ENCODE measurements at places on chromosomes 13 and 19.

GRCh38 chr13:113794086-113794485 lies 35.1 kb downstream of the TMEM255B start:
- no peak for DNase-seq

GRCh38 chr13:37163641-37164265 lies 58.3 kb upstream of the CSNK1A1L start:
- DNase-seq = no peak

- no peak for DNase-seq
These were observed 31.2 kb downstream of the RCBTB2 start for GRCh38 chr13:48501705-48502104.

DNA sequence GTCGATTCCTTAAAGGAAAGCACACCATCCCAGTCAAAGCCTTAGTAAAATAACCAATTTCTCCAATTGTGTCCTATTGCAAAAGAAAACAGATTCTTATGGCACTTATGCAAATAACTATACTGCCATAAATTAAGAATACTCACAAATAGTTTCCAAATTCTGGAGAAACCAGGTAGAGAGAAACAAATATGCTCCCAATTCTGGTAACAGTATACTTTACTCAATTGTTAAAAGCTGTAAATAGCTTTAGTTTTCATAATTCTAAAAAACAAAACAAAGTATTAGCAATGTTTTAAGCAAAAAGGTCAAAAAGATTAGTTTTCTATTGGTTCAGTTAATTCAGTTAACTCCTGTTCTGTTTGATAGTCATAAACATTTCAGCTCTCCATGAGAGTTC lies 18.2 kb upstream of the UBAC2 start:
- no peak for DNase-seq

DNA sequence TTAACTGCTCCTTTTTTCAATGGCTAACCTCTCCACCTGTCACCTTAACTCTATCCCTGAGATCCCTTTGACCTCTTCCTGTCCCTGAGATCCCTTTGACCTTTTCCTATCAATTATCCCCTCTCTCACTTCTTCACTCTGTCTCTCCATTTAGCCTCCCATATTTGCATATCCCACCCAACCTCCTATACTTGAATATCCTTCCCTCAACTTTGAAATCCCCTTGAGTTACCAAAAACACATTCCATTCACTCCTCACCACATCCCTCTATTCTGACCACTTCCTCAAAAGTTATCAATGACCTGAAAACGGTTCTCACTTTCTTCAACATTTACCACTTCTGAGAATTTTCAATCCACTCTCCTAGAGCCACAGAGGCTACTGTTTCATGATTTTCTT lies 3.0 kb downstream of the MYCBP2 start:
- DNase-seq = no peak

- DNase-seq = no peak
These were observed 106.8 kb downstream of the STOML3 start for GRCh38 chr13:38883783-38884182.

- no peak for DNase-seq
These were observed 62.8 kb upstream of the STARD13 start for GRCh38 chr13:33348366-33348765.

GRCh38 chr19:3363841-3364500 lies 2.4 kb upstream of the NFIC start:
- DNase-seq = no peak

DNA sequence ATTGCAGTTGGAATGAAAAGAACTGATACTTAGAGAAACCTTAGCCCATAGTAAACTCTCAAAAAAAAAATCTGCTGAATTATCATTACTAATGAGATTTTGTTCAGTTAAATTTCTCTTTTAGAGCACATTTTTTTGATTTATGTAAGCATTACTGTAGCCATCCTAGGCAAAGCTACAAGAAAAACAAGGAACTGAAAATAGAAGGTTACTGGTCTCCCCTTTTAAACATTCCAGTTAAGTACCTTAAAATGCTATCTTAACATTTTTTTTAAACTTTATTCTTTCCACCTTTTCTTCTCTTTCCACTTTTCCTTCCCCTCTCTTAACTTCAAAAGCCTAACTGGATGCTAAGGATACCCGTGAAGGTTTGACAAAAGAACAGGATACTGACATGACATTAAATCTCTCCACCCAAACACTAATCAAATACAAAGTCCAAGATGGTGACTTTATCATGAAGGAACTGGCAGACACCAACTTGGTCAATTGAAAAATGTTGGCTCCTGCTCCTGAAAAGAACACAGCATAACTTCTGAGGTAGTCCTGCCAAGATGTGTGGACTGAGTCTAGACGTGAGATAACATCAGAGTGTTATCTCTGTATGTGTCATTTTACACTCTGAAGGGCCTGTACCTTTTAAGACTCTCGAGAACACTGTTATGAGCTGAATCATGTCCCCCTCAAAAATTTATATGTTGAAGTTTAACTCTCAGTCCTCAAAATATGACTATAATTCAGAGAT lies 29.5 kb upstream of the SACS start:
- no peak for DNase-seq

DNA sequence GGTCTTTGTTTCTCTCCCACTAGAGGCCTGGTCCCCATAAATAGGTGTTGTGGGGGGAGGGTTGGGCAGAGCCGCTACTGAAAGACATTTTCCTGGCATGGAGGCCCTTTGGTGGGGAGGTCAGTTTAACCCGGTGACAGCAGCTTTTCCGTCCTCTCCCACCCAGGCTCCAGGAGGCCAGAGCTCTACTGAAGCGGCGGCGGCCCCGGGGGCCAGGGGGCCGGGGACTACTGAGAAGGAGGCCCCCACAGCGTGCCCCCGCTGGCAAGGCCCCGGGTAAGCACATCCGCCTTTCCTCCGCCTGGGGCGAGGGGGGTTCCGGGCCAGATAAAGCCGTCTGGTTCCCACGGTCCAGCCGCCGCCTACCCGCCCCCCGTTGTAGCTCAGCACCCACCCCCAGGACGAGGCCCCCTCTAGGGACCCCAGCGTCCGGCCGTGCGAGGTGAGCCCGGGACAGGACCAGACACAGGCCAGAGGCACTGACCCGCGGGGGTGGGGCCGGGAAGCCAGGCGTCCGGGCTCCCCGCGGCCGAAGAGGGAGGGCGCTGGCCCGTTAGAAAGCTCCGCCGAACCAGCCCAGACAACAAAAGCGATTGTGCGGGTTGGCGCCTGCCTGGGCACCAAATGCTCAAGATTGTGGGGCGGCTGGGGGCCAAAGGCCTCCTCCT lies 1.1 kb upstream of the LTBP4 start:
- no peak for DNase-seq

GRCh38 chr19:51027126-51027806 lies 850 bp upstream of the KLK11 start:
- no peak for DNase-seq

- DNase-seq = no peak
These were observed at the start of gene PLIN5 for GRCh38 chr19:4534836-4535658. Gene PLIN5, minus strand, starts transcription at chr19:4535224. Its CDS starts 1,150 bp downstream, at chr19:4534074.

DNA sequence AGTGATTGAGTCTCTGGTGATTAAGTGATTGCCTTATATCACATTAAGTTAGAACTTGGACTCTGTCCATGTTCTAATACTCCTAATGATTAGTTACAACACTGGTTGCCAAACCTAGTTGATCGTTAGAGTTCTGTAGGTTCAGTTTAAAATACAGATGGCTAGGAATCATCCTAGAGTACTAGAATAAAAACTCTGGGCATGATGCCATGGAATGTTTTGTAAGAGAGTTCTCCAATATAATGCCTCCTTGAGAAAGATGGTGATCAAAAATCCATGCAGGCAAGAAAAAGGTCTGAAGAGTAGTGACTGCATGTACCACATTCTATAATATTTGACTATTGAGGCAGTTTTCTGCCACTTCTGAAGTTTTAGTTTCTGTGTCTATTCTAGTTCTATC lies 176.3 kb downstream of the GPC5 start:
- DNase-seq = no peak

DNA sequence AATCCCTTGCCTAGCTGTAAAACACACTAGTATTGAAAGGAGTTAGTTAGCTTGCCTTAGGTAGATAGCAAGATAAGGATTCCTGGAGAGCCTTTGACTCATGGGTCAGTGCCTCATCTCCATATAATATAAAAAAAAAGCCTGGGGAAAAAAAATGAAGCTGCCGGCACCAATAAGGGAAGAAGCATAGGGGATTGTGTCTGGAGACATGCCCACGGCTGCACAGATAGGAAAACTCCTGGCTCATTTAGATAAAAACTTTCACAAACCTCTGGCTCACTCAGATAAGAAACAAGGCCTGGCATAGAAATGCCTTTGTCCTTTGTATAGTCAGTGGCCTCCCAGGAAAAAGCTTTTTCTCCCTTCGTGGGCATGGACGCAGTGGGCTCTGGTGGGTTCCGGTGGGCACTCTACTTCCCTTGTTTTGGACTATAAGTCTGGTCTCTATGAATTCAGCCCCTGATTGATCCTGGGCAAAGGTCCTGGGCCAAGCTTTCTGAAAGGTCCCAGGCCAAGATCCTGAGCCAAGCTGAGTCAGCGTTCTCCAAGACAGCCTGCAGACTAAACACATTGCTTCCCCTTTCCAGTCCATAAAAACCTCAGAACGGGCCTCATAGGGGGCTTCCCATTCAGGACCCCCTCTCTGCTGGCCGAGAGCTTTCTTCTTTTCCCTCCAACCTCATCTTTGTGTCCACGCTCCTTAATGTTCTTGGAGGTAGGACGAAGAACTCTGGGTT lies 4.9 kb upstream of the OR7A17 start:
- no peak for DNase-seq

GRCh38 chr13:51715613-51716012 lies 88.3 kb downstream of the DHRS12 start:
- no peak for DNase-seq

- peak; percentile 23 for DNase-seq
These were observed 3.9 kb downstream of the ZNF266 start for GRCh38 chr19:9431475-9431874.

GRCh38 chr13:37479916-37480315 lies 118.7 kb downstream of the POSTN start:
- no peak for DNase-seq

- DNase-seq = no peak
These were observed 142.3 kb downstream of the RNF17 start for GRCh38 chr13:24906268-24906667.

DNA sequence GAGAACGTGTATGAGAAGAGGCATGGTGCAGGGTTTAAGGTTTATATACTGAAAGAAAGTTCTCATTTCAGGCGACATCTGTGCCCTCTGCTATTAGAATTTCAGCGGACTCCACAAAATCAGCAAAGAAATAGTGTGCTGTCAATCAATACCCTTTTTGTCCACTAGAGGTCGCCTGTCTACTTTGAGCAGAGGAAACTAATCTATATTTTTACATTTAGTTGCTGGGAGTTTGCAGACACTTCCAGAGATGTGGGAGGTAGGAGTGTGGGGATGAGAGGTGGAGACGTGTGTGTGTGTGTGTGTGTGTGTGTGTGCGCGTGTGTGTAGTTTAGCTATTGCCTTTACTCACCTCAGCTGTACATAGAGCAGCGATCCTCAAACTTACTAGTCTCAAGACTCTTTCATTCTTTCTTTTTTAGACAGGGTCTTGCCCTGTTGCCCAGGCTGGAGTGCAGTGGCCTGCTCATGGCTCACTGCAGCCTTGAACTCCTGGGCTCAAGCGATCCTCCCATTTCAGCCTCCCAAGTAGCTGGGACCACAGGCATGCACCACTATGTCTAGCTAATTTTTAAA lies 9.7 kb downstream of the INAFM1 start:
- DNase-seq = no peak

- DNase-seq = no peak
These were observed 1.0 kb downstream of the CDC16 start for GRCh38 chr13:114235697-114236096.

GRCh38 chr19:18051887-18052286 lies 34.8 kb downstream of the IL12RB1 start:
- no peak for DNase-seq

DNA sequence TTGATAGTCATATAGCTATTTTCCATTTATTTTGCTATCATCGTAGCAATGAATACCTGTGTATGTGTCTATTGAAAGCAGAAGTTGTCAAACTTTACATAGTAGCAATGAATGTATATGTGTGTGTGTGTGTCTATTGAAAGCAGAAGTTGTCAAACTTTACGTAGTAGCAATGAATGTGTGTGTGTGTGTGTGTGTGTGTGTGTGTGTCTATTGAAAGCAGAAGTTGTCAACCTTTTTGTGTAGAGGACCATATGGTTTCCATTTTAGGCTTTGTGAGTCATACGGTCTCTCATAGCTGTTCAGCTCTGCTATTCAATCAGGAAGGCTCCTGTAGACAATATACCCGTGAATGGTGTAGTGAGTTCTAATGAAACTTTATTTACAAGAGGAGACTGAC lies 20.8 kb downstream of the NLRP4 start:
- DNase-seq = no peak

- DNase-seq = no peak
These were observed 2.2 kb downstream of the XAB2 start for GRCh38 chr19:7627166-7627565.

DNA sequence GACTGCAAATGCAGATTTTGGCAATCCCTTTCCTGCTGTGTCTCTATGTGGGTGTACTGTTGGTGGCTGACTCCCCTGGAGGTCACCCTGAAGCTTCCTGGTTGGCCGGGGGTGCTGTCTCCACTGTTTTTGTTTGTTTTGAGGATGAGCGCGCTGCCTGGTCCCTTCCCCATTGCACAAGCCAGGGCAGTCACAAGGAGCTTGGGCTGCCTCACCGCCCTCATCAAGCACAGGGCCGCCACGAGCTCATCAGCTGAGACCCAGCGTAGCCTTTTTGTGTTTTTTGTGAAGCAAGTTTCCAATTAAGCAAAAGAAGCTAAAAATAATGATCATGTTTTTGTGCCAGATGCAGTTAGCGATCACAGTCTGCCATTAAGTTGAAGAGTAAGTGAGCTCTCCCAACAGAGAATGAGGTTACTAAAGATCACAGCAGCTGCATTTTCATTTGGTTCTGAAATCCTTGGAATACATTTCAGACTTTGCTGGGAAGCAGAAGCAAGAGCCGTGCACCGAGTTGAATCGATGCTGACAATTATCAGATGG lies 57.8 kb downstream of the GGACT start:
- DNase-seq = no peak

DNA sequence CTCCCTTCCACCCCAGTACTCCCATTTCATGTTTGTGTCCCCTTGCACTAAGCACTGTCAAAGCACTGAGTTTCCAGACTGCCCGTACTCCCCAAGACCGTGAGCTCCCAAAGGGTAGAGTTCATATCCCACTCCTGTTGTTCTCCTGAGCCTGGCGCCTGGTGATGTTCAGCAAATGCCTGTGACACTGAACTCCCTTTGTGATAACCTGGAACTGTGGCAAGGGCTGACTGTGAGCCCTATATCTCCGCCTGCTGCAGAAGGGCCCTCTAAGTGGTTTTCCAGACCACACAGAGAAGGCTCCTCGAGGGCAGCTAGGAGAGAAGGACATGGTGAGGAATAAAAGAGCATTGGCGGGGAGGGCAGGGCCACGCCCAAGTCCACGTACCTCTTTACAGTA lies 67.5 kb downstream of the ATP7B start:
- no peak for DNase-seq
